ENCODE measurements at places on chromosomes 6 and 20.

DNA sequence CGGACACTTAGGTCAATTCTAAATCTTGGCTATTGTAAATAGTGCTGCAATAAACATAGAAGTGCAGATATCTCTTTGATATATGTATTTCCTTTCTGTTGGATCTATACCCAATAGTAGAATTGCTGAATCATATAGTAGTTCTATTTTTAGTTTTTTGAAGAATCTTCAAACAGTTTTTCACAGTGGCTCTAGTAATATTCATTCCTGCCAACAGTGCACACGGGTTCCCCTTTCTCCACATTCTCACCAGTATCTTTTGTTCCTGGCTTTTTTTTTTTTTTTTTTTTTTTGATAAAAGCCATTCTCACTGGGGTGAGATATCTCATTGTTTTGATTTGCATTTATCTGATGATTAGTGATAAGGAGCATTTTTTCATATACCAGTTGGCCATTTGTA lies 1.8 kb upstream of the FBXL4 start:
- DNase-seq = no peak

DNA sequence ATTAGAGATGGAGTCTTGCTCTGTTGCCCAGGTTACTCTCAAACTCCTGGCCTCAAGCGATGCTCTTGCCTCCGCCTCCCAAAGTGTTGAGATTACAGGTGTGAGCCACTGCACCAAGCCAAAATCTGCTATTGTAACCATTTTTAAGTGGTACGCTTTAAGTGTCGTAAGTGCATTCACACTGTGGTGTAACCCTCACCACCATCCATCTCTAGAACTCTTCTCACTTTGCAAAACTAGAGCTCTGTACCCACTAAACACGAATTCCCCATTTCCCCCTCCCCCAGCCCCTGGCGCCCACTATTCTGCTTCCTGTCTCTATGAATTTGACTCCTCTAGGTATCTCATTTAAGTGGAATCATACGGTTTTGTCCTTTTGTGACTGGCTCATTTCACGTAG lies 2.8 kb upstream of the FAM83C start:
- DNase-seq = no peak

- no peak for DNase-seq
Measured at GRCh38 chr20:4134355-4134834, 119.0 kb upstream of the RNF24 start.

GRCh38 chr6:33882154-33882553 lies 78.4 kb upstream of the MLN start:
- DNase-seq = no peak

DNA sequence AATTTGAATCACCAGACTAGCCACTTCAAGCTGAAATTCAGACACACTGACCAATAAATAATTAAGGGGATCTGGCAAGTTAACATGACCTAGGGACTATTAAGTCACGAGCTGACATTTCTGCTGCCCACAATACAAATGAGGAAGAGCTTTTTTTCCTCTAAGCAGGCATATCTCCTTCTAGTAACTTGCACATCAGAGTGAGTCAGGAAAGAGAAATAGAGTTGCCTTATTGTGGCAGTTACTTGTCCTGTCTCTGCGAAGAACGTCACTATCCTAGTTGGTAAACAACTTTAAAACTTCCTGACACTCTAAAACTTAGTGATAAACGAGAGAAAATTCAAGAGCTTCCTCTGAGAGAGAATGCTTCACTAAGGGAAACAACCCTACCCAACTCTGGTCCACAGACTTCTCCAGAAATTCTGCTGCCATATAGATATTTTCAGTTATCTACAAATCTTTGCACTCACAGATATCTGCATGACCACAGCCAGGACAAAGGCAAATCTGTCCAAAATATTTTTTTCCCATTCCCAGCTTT lies 4.2 kb downstream of the PLA2G7 start:
- peak; percentile 74 for DNase-seq

GRCh38 chr6:12473494-12473893 lies 183.3 kb downstream of the EDN1 start:
- DNase-seq = no peak

DNA sequence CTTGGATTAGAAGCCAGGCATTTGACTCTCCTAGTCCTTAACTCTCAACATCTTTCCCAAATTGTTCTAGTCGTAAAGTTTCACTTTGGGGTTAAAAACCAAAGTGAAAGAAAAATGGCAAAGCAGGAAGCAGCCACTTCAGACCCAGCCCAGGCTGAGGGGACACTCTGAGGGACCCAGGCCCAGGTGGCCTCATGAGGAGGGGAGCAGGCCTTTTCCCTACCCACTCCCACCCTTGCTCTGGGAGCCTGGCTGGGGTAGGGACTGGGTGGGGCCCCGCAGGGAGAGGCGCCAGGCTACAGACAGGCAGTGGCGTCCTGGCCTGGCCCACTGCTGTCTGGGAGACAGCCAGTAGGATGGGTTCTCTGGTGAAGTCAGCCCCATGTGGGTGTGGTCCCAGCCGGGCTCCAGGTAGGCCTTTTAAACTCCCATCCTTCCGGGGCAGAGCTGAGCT lies 68.7 kb upstream of the MYL9 start:
- DNase-seq = no peak

DNA sequence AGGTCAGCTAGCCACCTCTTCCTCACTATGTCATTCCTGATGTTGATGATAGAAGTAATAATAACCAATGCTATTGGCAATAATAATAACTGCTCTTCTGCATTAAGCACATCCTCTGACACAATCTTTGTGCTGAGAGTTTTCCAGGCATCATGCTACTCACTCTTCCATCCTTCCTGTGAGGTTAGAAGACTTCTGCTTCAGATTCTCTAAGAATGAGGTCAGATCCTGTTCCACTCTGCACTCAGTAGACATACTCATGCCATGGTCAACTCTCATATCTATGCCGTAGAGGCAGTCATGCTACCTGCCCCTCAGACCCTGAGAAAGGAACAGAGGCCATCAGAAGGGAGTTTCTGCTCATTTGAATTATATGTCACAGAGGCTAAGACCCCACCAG lies 98.1 kb upstream of the TOP1 start:
- no peak for DNase-seq

DNA sequence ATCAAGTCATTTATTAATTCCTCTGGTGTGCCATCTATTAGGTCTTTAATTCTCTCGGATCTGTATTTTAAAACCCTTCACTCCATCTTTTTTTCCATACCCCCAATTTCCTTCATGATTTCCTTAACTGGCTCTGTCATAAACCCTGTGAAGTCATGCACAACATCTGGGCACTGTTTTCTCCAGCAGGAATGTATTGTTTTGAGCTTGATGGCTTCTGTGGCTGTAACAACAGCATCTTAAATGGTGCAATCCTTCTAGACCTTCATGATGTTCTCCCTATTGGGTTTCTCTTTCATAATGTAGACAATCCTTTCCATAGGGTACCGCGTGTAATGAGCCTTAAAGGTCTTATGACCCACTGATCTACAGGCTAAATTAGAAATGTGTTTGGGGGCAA lies 29.0 kb downstream of the CDK19 start:
- no peak for DNase-seq

GRCh38 chr6:152078804-152079203 lies 271.3 kb downstream of the ESR1 start:
- DNase-seq = no peak

GRCh38 chr6:89144354-89144906 lies 1.4 kb upstream of the PM20D2 start:
- DNase-seq = no peak

GRCh38 chr6:140012150-140012549 lies 637.7 kb upstream of the CITED2 start:
- peak; percentile 54 for DNase-seq

- no peak for DNase-seq
Measured at GRCh38 chr6:164163239-164163638, 748.7 kb downstream of the QKI start.
